Stimulated activated naive CD8-positive, alpha-beta T cell treated with anti-CD3 and anti-CD28 coated beads, Interleukin-15, amount 100 ng/mL, for 72 hours (primary cell): ENCODE measurements at places on chromosomes 5 and 9.

- no peak for DNase-seq
Measured at GRCh38 chr9:112853882-112854585, 36.6 kb downstream of the SLC46A2 start.

- DNase-seq = no peak
Measured at GRCh38 chr9:130110596-130111021, 56.9 kb downstream of the GPR107 start.

GRCh38 chr9:68706363-68707201 lies 1.5 kb downstream of the PIP5K1B start:
- DNase-seq = peak; percentile 10

GRCh38 chr9:96048104-96048955 lies 172.8 kb downstream of the ERCC6L2 start:
- peak; percentile 30 for DNase-seq

GRCh38 chr5:52728224-52728623 lies 59.5 kb upstream of the ITGA1 start:
- no peak for DNase-seq

DNA sequence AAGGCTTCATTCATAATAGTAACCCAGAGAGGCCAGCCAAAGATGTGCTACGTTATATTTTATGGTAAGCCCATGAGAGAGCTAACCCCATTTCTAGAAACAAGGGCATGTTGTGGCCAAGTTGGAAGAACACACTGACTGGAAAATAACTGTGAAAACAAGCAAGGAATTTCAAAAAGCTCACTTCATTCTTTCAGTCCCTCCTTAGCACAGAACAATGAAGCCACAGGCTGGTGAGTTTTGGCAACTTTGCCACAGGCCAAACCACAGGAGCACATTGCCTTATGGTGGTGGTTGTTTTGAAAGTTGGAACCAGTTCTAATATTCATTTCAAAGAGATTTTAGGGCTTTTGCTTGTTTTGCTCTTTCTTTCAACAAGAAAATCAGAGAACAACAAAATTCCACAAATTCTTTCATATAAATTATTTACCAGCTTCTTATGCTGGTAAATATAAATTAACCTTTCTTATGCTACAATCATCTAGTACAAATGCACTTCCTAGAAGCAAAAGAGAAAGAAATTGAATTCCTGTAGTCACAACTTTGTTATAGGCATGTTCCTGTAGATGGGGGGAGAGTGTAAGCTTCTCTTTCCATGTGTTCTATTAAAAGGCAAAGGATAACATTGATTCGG lies 225.4 kb upstream of the RFX3 start:
- DNase-seq = peak; percentile 53

DNA sequence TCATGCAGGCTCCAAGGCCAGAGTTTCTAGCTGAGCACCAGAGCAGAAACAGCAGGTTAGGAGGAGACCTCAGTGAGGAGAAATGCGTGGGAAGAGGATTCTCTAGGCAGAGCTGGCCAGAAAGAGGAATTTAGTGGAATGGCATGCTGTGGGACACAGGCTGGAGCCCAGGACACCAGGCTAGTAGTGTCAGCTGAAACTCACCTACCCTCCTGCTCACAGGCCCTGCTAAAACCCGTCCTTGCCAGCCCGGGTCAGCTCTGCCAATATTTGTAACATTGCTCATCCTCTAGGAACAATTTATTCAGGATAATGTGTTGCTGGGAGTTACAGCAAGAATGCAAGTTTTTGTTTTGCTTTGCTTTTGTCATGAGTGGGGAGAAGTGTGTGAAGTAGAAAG lies 40.2 kb upstream of the AGXT2 start:
- DNase-seq = no peak

DNA sequence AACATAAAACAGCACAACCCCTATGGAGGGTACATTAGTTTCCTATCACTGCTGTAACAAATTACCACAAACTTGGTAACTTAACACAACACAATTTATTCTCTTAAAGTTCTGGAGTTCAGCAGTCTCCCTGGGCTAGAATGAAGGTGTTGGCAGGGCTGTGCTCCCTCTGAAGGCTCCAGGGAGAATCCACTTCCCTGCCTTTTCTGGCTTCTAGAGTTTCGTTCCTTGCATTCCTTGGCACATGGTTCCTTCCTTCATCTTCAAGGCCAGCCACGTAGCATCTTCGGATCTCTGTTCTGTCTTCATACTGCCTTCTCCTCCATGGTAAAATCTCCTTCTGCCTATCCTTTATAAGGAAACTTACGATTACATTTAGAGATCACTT lies 25.0 kb upstream of the GSN start:
- DNase-seq = no peak

- DNase-seq = peak; percentile 13
Measured at GRCh38 chr9:38423973-38424843, at the start of gene IGFBPL1. Gene IGFBPL1 (minus strand): TSS chr9:38424454. CDS start chr9:38424424, 30 bp downstream.

DNA sequence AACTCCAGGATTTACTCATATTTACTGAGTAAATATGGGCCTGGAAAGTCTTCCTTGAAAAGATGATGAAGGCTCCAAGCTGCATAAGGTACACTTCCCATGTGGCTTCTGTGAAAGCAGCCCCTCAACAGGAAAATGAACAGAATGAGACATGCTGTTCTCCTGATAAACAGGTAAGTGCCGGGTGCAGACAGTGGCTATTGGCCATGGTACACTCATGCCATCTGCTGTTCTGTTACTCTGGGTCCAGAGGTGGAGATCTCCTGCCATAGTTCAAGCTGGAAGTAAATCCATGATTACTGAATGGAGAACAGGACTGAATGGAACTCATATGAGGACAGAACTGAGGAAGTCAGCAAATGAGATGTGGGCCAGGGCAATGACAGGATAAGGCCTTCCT lies 103.6 kb downstream of the SLIT3 start:
- no peak for DNase-seq

GRCh38 chr5:140342287-140342686 lies 4.1 kb downstream of the HBEGF start:
- peak; percentile 65 for DNase-seq

DNA sequence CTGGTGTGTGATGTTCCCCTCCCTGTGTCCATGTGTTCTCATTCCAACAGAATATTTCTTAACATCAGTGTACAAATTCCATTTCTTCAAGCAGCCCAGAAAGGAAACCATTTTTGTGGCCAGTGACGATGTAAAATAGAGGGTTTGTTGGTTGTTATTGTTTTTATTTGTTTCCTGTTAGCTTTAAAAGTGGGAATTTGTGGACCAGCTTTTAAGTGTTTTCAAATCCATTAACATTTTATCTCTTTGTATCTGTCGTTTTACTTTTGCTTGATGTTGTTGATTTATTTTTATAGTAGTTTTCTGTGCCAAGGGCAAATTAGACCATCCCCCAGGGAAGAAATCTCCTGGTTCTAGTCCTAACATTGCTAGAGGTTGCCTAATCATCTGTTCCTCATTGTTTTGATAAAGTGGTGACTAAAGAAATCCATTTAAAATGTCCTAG lies 100.0 kb downstream of the GDNF start:
- no peak for DNase-seq

DNA sequence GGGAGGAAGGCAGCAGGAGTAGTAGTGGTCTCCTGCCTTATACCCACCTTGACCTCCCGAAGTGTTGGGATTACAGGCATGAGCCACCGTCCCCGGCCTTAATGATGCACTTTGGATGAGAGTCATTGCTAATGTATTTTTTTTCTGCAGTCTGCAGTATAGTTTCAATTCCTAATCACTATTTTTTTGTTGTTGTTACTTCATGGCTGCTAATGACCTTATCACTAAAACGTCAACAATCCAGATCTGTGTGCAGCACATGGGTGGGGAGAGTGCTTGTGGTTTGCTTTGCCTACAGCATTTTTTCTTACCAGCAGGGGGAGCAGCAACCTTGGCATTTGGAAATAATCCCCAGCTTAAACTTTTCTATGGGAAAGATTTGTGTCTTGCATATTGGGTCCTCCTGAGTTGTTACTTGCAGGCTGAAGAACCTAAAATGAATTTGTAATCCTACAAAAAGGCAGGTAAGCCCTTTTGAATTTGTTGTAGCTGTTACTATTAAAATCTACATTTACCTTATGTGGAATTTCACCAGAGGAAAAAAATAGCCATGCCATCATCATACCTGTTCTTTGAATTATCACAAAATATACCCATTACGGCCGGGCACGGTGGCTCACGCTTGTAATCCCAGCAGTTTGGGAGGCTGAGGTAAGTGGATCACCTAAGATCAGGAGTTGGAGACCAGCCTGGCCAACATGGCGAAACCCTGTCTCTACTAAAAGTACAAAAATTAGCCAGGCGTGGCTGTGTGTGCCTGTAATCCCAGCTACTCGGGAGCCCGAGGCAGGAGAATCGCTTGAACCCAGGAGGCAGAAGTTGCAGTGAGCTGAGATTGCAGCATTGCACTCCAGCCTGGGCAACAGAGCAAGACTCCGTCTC lies 6.3 kb upstream of the MED7 start:
- DNase-seq = peak; percentile 77

DNA sequence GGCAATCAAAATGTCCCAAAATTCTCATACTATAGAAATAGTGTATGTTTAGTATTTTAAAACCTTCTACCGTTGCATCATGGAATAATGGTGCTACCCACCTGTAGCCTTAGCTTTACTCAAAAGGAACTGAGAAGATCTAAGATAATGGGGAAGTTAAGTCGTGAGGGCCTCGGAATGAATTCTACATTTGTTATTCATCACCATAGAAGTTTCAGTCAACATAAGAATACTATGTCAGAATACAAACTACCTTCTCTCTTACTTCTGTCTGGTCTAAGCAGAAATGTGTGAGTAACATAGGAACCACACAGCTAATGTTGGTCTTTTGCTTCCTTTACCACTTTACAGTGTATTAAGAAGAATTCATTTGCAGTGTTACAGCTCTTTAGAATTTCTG lies 43.2 kb downstream of the RFK start:
- no peak for DNase-seq

- DNase-seq = no peak
Measured at GRCh38 chr9:127280880-127281660, 16.5 kb downstream of the GARNL3 start.

DNA sequence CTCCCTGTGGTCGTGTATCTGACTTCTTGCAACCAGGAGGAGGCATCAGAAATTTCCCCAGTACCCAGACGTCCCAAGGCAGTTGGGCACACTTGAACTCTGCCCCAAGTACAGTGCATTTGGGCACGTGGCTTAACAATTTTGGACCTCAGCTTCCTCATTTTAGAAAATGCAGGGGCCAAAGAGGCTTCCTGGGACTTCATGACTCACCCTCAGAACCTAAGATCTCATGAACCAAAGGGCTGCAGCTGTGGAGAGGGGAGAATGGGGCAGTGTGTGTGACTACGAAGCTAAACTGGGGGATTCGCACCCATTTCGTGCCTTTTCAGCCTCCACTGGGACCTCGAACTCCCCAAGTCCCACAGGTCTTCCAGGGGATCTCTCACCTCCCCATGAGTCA lies 59.2 kb downstream of the SYK start:
- no peak for DNase-seq

DNA sequence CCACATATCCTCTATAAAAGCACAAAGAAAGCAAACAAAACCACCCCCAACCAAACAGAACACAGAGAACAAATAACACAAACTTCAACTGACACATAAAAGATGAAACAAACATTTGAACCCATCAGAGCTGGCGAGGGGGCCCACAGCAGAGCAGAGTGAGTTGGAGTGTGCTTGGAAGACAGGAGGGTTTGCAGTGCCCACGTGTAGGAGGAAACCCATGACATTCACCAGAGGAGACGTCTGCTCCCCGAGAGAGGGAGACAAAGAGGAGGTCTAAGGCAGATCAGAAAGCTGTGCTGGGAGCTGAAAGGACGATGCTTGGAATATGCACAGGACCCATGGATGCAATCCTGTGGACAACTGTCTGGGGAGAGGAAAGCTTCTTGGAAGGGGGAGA lies 27.0 kb downstream of the MRPL36 start:
- DNase-seq = no peak

GRCh38 chr5:150052226-150052955 lies 34.0 kb downstream of the CSF1R start:
- no peak for DNase-seq

DNA sequence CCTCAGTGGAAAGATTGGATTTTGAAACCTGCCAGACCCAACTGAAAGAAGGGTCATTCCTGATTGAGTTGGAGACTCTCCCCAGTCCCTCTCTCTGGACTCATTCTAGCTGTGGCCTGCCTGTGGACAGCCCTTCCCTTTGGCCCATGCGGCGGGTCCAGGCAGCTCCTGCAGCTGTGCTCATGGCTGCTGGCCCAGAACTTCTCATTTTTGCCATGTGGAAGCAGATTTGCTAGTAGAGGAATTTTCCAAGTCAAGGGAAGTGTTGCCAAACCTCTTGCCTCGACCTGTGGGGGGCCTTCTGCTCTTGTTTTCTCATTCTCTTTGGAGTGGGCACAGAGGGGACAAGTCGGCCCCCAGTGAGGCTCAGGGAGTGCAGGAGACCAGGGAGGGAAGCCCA lies 89.2 kb downstream of the ANKRD33B start:
- DNase-seq = no peak

DNA sequence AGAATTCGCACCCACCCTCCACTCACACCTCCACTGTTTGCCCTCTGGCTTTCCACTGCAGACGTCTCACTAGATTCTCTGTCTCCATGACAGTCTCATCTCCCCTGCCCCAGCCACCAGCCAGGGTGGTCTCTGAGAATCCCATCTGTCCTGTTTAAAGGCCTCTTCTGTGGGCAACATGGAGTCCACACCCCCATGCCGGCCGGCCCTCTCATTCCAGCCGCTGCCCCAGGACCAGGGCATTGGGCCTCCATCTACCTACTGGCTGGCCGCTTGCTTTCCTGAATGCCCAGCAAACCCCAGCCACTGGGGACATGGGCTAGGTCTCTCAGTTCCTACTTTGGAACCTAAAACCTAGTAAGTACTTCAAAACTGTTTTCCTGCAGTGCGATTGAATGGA lies 65.6 kb upstream of the RUFY1 start:
- DNase-seq = no peak

DNA sequence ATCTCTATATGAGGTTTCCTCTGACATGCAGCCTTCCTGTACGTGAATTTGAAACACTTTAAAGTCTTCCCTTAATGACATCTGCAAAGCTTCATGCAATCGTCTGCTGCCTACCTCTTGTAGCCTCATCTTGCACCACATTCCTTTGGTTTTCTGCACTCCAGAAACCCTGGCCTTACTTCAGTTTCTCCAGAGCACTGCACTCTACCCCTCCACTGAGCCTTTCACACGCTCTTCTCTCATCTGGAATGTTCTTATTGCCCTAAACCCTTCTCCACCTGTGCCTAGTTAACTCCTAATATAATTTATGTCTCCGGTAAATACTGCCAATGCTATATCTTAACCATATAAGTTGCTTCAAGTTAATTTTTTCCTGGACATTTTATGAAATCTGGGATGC lies 168.8 kb upstream of the SLC27A6 start:
- DNase-seq = no peak
